ENCODE measurements at places on chromosomes 11 and 22.

DNA sequence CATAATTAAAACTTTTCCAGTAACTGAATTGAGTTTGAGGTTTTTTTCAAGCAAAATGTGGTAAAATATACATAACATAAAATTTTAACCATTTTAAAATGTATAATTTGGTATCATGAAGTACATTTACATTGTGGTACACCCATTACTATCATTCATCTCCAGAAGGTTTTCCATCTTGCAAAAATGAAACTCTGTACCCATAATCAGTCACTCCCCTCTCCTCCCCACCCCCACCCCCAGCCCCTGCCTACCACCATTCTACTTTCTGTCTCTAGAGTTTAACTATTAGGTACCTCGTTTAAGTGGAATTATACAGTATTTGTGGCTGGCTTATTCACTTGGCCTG lies 63.7 kb downstream of the MICAL2 start:
- no peak for DNase-seq

DNA sequence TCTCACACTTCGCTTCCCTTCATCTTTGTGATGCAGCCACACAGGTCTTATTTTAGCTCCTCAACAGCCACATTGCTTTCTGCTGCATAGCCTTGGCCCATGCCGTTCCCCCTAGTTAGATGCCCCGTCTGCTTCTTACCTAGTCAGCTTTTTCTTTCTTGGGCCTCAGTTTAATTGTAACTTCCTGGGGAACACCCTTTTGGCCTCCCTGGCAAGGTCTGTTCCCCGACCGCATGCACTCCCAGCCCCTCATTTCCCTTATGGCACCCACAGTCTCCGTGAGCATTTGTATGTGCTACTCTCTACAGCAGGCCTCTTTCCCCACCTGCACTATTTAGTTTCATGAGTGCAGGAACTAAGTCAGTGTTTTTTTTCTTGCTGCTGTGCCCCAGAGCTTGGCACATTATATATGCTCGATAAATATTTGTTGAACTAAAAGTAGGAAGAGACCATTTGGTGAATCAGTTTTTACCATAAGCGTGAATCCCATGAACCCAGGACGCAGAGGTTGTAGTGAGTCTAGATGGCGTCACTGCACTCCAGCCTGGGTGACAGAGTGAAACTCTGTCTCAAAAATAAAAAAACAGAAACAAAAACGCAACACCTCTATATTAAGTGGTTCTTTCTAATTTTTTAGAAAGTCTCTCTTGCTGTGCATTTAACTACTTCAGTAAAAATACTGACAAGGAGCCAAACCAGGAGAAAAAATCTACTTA lies 38.5 kb downstream of the TNRC6B start:
- DNase-seq, result no peak

GRCh38 chr11:130310622-130311021 lies 4.1 kb downstream of the ZBTB44 start:
- DNase-seq, result no peak

DNA sequence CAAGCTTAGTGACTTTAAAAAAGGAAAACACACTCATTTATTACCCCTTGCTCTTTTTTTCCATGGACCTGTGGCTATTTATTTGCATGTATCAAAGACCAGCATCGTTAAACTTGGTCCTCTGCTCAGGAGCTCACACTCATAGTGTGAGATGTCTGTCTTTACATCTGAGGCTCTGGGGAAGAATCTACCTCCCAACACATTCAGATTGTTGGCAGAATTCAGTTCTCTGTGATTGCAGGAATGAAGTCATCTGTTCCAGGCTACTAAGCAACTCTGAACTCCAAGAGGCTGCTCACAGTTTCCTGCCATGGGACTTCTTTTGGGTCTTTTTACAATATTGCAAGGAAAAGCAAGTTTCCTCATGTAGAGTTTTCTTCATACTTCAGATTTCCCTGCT lies 138.8 kb downstream of the LRRC4C start:
- DNase-seq, result no peak

- DNase-seq, result no peak
Observed at GRCh38 chr11:122242731-122243130, 126.7 kb upstream of the BLID start.

- no peak for DNase-seq
Observed at GRCh38 chr11:126405906-126406305, 50.4 kb downstream of the ST3GAL4 start.

DNA sequence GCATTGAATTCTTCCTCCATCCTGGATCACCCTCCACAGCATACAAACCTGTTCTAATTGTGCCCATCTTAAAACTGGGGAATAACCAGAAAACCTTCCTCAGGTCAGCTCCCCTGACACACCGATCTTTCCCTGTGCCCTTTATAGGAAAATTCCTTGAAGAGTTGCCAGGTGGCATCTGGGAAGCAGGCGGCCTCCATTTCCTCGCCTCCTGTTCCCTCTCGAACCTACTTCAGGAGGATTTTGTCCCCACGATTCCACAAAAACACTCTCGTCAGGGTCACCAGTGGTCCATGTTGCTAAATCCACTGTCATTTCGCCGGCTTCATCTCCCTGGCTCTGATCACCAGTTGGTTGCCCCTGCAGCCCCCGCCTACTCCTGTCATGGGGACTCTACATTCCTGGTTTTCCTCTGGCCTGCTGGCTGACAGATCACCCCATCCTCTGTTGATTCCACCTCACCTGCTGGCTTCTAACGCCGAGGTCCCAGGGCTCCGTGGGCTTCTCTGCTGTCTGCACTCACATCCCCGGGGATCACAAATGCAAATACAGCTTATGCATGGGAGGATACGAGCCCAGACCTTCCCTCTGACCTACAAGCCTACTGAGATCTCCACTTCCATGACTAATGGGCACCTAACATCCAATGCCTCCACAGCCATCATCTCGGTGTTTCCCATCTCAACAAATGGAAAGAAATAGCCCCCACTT lies 92.5 kb upstream of the PRDM11 start:
- no peak for DNase-seq

DNA sequence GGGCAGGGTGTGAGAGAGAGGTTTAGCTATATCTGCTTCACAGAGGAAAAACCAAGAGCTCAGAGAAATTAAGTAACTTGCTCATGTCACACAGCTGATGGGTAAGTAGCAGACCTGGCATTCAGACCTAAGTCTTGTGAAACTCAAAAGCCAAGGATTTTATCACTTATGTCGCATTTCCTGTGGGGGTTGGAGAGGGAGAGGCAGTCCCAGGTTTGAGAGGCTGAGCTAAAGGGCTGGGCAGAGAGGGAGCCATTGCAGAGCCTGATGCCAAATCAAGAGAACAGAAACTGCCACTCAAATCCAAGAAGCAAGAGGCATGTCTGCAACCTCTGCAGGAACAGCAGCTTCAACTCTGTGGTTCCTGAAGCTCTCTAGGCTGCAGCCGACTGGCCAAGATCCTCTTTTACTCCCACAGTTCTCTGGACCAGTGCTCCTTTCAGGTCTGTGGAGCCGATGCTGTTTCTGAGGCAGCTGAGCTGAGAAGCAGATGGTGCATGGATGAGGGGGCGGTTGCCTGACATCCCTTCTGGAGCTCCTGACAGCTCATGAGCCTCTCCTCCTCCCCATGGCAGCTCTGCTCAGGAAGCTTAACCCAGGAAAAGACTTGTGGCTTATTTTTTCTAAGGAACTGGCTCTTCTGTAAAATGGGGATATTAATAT lies 47.6 kb upstream of the NAV2 start:
- DNase-seq, result no peak

- no peak for DNase-seq
Observed at GRCh38 chr11:105004021-105004420, 18.9 kb downstream of the CASP5 start.

GRCh38 chr22:49149721-49150608 lies 677.7 kb downstream of the BRD1 start:
- no peak for DNase-seq

- DNase-seq, result no peak
Observed at GRCh38 chr22:30806391-30806861, 111.8 kb downstream of the OSBP2 start.

DNA sequence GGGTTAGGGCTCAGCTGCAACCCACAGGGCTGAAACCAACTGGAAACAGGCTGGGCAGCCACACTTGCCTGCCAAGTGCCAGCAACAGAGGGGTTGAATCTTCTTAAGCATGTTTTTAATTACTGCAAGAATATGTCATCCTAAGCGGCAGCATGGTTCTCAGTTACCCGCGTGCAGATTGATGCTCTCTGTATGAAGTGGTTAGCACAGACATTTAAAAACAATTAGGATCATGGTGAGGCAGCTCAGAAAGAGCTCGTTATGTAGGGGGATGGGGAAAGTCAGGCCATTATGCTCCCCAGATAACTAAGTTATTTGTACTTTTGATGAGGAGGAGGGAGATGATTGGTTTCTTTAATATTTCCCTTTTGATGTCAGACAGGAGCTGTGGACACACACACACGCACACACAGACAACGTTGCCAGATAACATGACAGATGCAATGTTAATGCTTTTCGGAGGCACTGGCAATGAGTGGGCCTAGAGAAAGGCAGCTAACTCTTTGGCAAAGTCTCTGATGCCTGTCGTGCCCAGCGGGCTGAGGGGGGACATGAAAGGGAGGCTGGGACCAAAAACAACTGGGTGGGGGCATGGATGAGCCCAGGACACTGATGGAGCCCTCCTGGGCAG lies 389.7 kb downstream of the NXPE2 start:
- DNase-seq, result no peak

- DNase-seq, result no peak
Observed at GRCh38 chr11:34783816-34784317, 132.3 kb downstream of the APIP start.

GRCh38 chr11:27716835-27717234 lies 16.6 kb upstream of the BDNF start:
- no peak for DNase-seq

- DNase-seq, result no peak
Observed at GRCh38 chr11:69135420-69136363, 20.0 kb upstream of the SMIM38 start.

DNA sequence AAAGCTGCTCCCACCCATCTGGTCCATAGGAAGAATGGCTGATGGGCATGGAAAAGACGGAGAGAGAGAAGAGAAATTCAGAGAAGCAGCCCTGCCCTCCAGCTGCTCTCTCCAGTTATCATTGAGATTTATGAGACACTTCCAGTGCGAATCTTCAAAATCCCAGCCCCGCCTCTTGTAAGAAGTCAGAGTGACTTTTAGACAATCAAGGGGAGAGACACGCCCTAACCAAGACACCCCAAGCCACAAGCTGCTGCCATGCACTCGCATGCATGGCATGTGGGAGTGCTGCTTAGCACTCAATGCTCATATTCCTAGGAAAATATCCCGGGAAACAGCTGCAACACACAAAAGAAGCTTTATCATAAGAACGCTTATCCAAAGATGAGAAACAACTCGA lies 110.6 kb upstream of the BID start:
- DNase-seq, result no peak

- DNase-seq, result no peak
Observed at GRCh38 chr22:39136317-39136716, 16.2 kb downstream of the CBX7 start.

GRCh38 chr11:122663764-122664163 lies 8.2 kb downstream of the UBASH3B start:
- no peak for DNase-seq

Data from progenitor cell of endocrine pancreas (in vitro differentiated cells).